Effector CD8-positive, alpha-beta T cell (primary cell): ENCODE measurements at places on chromosomes 3 and 15.

- no peak for DNase-seq
Observed at GRCh38 chr3:73529308-73530021, 95.3 kb downstream of the PDZRN3 start.

GRCh38 chr3:25156626-25157025 lies 271.4 kb upstream of the RARB start:
- DNase-seq, result no peak

- no peak for DNase-seq
Observed at GRCh38 chr3:139969386-139969785, 34.4 kb downstream of the CLSTN2 start.

DNA sequence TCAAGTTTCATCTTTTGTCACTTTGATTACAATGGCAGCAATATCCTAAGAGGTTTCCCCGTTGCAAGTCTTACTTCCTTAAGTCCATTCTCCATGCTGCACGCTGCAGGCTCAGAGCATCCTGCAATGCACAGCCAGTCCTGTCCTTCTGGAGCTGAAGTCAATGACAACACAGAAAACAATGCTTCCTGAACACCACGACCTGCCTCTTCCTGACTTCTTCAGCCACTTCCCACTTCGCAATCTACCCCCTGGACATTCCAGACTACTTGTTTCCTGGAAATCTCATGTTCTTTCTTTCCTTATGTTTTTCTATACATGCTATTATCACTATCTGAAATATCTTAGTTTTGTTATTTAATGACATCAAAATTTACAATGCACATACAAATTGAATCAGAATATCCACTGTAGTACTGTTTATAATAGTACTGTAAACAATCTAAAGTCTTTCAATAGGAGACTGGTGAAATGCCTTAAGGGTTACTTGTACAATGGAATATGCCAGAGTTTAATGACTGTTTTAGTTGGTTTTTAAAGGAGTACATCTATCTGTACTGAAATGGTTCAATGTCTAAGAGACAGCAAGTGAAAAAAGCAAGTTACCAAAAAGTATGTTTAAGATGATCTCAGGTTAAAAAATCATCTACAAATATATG lies 113.7 kb upstream of the PRTG start:
- DNase-seq, result no peak

DNA sequence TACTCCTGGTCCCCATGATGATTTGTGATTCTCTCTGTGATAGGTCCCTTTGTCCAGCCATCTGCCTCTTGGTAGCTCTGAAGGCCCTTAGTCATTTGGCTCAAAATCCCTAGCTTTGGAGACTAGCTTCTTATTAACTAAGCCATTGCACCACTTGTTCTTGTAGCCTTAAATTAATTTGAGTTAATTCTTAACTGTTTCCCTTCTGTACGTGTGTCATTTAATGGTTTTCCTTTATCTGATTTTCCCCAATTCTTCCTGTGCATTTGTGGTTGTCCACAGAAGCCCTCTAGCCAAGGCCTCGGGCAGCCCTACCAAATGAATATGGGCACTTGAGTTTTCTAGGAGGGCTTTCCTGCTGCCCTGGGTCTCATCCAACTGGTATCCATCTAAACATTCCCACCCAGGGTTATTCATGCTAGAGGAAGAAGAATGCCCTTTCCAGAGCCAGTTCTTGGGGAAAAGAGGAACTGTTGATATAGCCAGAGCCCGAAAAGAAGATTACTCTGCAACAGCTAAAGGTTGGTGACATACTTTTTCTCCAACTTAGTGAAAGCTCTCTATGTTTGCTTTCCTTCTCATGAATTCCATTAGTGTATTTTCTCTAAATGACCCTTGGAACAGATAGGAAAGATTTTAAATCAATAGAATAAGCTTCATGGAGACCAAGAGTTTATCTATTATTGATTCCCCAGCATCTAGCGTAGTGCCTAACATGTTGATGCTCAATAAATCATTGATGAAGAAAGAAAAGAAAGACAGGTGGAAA lies 44.2 kb upstream of the ZBTB38 start:
- DNase-seq, result no peak

GRCh38 chr15:36784717-36785116 lies 205.3 kb downstream of the CDIN1 start:
- no peak for DNase-seq
